ENCODE measurements at places on chromosomes 2 and 18.

DNA sequence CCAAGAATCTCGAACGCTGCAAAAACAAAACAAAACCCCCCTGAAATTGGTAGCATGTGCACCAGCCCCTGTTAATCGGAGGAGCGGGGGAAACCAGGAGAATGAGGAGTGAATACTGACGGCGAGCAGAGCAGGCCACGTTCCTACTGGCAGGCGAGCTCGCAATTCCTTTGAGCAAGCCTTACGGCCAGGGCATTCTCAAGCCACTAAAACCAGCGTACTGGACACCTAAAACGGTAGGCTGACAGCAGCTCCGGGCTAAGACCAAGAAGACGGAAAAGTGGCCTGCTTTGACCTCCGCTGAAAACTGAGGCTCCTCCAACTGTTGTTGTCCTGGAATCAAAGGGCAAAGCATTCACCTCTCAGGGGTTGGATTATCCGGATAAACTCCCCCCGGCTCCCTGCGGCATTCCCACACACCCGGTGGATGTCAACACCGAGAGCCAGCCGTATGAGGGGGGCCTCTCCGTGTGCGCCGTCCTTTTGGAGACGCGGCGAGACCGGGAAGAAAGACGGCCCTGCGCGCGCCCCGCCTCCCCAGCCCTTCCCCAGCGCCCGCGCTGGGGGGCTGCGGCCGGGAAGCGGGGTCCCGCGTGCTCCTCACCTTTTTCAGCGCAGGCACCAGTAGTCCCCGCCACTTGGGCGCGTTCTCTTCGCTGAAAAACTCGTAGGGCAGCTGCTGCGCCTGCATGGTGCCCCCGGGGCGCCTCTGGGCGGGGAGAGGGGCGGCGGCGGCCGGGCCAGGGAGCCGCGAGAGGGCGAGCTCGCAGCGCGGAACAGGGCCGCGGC lies 925 bp downstream of the SOS1 start:
- ATAC-seq, result peak; percentile 59

- no peak for ATAC-seq
These were observed 1.9 kb downstream of the CNGA3 start for GRCh38 chr2:98348066-98348561.

DNA sequence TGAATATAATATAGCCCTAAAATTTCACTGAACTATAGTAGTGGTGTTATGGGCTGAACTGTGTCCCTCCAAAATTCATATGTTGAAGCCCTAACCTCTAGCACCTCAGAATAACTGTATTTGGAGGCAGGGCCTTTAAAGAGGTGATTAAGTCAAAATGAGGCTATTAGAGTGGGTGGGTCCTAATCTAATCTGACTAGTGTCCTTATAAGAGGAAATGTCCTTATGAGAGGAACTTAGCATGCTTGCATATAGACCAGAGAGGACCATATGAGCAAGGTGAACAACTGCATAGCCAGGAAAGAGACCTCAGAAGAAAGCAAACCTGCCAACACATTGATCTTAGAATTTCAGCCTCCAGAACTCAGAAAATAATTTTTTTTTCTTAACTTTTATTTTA lies 238.4 kb downstream of the ZEB2 start:
- ATAC-seq, result no peak

- no peak for ATAC-seq
These were observed 12.4 kb downstream of the KIF5C start for GRCh38 chr2:148887350-148888002.

- no peak for ATAC-seq
These were observed 230.2 kb upstream of the TNP1 start for GRCh38 chr2:217090024-217090473.

DNA sequence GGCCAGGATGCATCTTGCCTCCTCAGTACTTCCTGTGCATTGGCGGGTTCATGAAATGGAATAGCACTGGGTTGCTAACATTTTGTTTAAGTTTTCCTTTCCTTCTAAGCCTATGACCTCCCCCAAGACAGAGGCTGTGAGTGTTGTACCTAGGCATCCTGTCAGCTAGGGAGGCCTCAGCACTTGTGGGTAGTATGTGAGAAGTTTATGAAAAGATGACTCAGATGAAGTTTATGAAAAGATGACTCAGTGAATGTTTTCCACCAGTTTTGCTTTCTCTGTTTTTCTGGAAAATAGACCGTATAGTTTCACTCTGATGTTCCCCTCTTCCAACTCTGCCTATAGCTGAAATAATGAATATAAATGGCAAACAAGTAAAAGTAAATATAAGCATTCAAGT lies 412.9 kb downstream of the TMEM182 start:
- ATAC-seq, result no peak

GRCh38 chr2:136107051-136108033 lies 10.6 kb downstream of the CXCR4 start:
- no peak for ATAC-seq

GRCh38 chr2:96949701-96950350 lies 36.6 kb downstream of the FAM178B start:
- ATAC-seq, result no peak

- ATAC-seq, result peak; percentile 84
These were observed 12.5 kb downstream of the SETBP1 start for GRCh38 chr18:44693030-44693784.

- ATAC-seq, result no peak
These were observed 59.2 kb downstream of the CCDC141 start for GRCh38 chr2:178990533-178991241.

- no peak for ATAC-seq
These were observed 30.3 kb downstream of the C2orf42 start for GRCh38 chr2:70160545-70160944.

DNA sequence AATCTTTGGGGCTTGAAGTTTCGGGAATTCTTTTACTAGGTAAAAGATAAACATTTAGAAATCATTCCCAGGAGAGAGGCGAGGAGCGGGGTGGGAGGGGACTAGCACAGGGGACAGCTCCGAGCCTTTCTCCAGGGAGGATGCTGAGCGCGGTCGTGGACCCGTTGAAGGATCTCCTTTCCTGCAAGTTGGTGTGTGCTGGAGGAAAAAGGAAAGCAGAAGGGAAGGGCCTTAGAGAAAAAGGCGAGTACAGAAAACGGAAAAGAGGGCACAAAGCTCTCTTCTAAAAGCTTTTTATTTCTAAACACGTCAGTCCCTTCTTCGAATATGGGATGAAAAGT lies 640 bp downstream of the SLC39A6 start:
- ATAC-seq, result no peak

- peak; percentile 79 for ATAC-seq
These were observed 153.7 kb downstream of the TGIF1 start for GRCh38 chr18:3603421-3604234.

- ATAC-seq, result no peak
These were observed 33.5 kb downstream of the DAPL1 start for GRCh38 chr2:158828378-158829164.

- ATAC-seq, result no peak
These were observed 163.8 kb upstream of the CDH20 start for GRCh38 chr18:61169386-61169785.

GRCh38 chr2:168633200-168633599 lies 169.2 kb upstream of the NOSTRIN start:
- no peak for ATAC-seq

GRCh38 chr2:168639441-168639898 lies 163.0 kb upstream of the NOSTRIN start:
- peak; percentile 61 for ATAC-seq

- ATAC-seq, result no peak
These were observed 58.8 kb upstream of the DYNAP start for GRCh38 chr18:54532222-54532621.

DNA sequence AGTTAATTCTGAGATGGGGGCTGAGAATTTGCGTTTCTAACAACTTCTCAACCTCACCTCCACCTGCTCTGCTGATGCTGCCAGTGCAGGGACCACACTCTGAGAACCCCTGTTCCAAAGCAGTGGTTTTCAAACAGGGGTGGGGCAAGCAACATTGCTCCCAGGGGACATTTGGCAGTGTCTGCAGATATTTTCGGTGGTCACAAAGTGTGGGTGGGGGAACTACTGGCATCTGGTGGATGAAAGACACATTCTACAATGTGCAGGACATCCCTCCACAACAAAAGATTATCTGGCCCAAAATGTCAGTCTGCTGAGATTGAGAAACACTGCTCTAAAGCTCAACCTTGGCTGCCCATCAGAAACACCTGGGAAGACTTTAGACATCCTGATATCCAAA lies 188.7 kb upstream of the SATB2 start:
- no peak for ATAC-seq

DNA sequence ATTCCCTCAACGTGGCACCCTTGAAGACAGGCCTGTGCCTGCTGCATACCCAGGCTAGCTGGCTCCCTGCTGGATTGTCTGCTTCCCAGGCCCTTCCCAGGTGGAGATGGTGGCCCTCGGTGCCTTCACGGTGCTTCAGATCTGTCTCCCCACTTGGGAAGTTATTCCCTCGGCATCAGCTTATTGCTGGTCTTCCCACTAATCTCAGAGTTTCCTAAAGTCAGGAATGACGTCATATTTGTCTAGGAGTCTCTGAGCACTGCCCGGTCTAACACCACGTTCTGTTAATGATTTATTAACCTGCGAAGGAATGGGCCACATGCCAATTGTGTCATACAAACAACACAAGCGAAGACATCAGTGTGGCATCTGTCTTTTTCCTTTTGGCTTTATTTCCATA lies 269.8 kb upstream of the ID2 start:
- peak; percentile 10 for ATAC-seq

GRCh38 chr2:10820562-10820961 lies 8.0 kb upstream of the PDIA6 start:
- no peak for ATAC-seq

GRCh38 chr2:167345559-167345958 lies 457.3 kb downstream of the XIRP2 start:
- ATAC-seq, result no peak

GRCh38 chr18:8357320-8357719 lies 251.9 kb upstream of the RAB12 start:
- no peak for ATAC-seq

DNA sequence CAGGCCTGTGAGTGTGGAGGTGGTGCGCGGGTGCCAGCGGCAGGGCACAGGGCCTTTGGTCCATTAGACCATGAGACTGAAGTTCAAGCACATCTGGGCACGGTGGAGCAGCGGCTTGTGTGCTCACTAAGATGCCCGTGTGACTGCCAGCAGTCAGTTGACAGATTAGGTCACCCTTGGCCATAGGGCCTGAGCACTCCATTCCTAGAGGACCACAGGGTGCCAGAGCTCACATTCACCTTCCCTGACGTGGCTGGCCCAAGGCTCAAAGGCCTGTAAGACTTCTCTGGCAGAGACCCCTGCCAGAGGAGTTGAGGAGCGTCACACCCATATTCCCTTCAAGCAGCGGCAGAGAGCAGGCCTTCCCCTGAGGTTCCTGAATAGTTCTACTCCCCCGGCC lies 650 bp downstream of the LHCGR start:
- no peak for ATAC-seq

DNA sequence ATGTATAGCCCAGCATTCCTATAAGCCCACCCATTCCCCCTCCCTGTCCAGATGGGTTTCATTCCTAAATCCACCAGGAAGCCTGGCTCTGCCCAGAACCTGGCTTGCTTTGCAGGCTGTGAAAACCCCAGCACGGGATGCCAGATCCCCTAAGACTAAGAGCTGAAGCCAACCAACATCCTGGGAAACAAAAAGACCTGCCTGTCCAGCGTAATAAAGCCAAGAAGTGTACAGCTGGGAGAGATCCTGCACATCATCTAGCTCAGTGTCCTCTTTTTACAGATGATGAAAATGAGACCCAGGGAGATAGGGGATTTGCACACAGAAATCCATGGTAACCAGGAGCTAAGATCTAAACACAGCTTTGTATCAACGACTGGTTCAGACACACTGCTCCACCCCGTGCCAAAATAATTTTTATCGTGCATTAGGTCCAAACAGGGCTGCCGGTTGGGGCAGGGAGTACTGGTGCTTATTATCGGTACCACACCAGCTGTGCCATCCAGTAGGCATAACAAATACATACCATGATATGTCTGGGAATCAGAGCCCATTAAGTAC lies 2.9 kb downstream of the RND3 start:
- ATAC-seq, result no peak

- ATAC-seq, result no peak
These were observed 250.8 kb downstream of the EN1 start for GRCh38 chr2:118596620-118597019.

DNA sequence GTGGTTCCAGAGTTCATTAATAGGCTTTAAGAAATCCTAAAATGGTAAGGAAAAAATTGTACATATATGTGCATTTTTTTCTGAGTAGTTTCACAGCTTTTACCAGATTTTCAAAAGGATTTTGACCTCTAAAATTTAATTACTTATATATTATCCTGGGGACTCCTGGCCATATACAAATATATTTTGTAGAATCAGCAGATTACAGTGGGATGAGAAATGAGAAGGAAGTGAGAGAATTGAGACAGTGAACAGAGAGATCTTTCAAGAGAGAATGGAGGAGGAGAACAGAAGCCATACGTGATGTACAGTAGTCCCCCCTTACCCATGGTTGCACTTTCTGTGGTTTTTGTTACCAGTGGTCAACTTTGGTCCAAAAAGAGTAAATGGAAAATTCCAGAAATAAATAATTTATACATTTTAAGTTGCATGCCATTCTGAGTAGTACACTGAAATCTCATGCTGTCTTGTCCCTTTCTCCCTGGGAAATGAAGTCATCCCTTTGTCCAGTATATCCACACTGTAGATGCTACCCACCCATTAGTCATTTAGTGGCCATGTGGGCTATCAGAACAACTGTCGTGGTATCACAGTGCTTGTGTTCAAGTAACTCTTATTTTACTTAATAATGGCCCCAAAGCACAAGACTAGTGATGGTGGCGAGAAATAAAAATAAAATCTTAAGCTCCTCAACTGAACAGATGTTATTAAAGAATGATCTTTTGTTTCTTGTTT lies 130.4 kb upstream of the MYO3B start:
- no peak for ATAC-seq

GRCh38 chr2:195318440-195319111 lies 338.4 kb upstream of the SLC39A10 start:
- no peak for ATAC-seq

DNA sequence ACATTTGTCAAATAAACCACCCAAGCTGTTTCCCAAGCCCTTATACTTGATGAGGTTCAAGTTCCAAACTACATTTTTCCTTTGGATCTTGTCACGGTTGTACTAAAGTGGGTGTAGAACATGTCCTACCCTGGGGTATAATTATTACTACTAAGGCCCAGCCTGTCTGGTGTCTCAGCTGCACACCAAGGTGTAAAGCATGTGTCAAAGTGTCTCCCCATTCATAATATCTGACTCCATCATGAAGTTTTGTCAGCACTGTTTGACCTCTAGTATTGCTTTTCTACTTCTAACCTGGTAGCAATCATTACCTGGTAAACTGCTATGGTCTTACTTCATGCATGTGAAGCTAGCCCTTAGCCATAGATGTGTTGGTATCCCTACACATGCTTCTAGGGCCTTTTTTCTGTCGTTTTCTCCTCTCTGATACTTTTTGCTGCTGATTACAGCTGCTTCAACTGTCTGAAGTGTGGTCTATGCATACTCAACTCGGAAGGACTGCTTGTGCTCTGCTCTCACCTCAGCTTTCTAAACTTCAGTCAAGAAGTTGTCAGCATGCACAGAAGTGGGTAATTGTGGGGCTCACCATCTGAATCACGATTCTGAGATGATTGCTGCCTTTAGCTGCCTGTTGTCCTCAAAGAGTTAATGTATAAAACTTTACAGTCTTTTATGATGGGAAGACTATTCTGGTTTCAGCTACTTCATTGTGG lies 445.7 kb upstream of the TRIB2 start:
- ATAC-seq, result no peak

- ATAC-seq, result no peak
These were observed 29.6 kb downstream of the COLEC12 start for GRCh38 chr18:470661-471501.

Measured in esophagus mucosa (tissue), 1 donor.